ENCODE measurements at places on chromosomes 1 and 21. TPM values are rescaled to one million over a fixed set of nuclear protein-coding genes. Genes with fewer than 3 reads are reported as not detected.

Gene ERICH3
- not detected for total RNA-seq

DNA sequence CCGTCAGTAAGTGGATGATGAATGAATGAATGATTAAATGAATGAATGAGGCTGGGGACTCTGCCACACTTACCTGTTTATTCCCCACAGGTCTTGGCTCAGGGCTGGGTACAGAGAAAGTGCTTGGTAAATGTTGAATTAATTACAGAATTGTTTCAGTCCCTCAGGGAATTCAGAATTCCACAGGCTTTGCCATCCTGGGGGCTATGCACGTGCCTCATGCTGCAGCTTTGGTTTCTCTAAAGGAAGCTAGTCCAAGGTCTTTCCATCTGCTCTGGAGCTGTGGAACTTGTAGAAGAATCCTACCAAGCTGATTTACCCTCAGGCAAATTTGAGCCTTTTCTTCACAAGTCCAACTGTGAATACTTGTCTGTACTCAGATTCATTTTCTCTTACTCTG, 376.8 kb upstream of the AJAP1 start:
- DNase-seq: no peak

Gene GRHL3
- 0.28 TPM for total RNA-seq

DNA sequence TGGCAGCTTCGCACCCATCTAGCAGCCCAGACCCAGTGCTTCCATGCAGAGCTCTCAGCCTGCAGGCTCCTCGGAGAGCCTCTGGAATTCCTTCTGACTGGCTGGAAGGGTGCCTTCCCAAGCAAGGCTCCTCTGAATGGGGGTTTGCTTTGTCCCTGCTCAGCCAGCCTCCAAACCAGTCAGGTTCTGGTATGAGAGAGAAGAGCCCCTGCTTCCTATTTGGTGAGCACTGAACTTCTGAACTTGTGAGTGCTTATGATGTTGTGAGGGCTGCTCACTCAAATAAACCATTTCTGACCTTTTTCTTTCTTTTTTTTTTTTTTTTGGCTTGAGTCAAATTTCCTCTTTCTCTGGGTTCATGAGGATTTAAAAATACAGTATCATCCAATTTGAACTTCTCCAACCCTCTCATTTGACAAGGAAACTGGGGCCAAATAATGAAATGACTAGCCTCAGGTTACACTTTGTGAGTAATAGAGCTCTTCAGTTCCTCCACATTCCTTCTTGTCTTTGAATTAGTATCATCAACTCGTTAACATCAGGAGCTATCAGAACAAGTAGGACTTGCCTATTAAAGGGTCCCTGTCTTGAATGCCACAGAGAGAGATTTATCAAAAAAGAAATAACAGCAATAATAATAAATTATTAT, 39.6 kb downstream of the GFI1 start:
- no peak for DNase-seq

DNA sequence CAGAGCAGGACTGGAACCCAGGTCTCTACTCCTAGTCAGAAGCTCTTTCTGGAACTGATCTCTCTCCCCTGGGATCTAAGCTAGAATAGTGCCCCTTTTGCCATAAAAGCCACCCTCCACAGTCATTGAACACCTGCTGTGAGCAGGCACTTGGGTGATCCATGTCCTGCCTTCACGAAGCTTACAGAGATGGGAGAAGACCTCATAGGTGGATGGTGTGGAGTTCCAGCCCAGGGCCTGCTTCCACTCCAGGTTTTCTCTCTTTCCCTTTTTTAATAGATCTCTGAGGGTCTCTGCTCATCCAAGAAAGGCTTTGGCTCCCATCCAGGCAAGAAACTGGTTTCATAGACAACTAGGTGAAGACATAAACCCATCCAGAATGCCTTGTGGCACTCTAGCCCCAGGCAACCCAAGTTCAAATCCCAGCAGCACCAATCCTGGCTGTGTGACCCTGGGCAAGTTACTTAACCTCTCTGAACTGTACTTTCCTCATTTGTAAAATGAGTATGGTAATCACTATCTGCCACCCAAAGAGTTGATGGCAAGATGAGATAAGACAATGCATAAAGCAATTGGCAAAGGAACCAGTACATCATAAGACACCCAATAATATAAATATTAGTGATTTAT, 46.4 kb upstream of the TMEM51 start:
- DNase-seq: no peak
